ENCODE measurements at places on chromosomes 6 and 20.

DNA sequence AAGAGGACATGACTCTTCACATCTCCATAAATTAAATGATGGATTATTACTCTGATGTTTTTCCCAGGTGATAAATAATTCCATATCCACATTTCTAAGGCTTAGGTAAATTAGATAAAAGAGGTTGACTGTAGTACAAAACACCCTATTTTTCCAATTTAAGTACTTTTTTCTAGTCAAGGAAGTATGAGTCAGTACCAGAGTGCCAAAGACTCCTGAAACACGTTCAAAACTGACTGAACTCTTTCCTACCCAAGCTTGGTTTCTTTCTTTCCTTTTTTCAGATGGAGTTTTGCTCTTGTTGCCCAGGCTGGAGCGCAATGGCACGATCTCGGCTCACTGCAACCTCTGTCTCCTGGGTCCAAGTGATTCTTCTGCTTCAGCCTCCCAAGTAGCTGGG lies 85.0 kb downstream of the DOK5 start:
- no peak for DNase-seq

DNA sequence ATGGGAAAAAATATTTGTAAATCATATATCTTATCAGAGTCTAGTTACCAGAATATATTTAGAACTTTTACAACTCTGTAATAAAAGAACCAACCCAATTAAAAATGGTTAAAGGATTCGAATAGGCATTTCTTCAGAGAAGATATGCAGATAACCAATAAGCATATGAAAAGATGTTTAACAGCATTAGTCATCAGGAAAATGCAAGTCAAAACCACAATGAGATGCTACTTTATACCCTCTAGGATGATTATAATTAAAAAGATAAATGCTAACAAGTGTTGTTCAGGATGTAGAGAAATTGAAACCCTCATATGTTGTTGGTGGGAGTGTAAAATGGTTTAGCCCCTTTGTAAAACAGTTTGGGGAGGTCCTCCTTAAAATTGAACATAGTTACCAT lies 94.1 kb downstream of the LRRC1 start:
- DNase-seq: no peak

GRCh38 chr6:105135056-105135455 lies 44.8 kb downstream of the POPDC3 start:
- no peak for DNase-seq

GRCh38 chr6:123655521-123656306 lies 19.0 kb upstream of the TRDN start:
- no peak for DNase-seq

GRCh38 chr20:51412951-51413481 lies 129.5 kb downstream of the NFATC2 start:
- no peak for DNase-seq

DNA sequence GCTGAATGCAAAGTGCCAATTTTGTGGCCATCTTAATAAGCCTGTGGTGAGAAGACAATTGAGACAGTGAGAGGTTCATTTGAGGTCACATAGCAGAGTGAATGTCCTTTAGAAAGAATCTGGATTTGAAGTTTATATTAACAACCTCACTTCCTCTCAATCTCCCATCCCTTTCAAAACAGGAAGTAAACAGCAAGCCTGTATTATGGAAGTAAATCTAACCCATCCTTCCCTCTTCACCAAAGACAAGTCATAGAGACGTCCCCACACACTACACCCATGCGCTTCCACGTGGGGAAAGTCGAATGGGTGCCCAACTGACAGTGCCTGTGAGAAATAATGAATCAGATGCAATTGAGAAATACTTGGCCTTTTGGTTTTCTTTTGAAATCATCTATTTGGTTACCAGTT lies 28.8 kb upstream of the CCND3 start:
- DNase-seq: peak; percentile 93

GRCh38 chr20:62685781-62686555 lies 22.7 kb upstream of the NTSR1 start:
- peak; percentile 85 for DNase-seq

DNA sequence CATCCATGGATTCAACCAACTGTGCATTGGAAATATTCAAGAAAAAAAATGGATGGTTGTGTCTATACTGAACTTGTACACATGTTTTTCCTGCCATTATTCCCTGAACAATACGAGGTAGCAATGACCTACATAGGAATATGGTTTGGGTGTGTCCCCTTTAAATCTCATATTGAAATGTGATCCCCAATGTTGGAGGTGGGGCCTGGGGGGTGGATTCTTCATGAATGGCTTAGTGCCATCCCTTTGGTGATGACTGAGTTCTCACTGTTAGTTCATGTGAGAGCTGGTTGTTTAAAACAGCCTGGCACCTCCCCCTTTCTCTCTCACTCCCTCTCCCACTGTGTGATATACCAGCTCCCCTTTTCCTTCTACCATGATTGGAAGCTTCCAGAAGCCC lies 139.8 kb upstream of the BACH2 start:
- no peak for DNase-seq
